ENCODE measurements at places on chromosomes 11 and 22.

DNA sequence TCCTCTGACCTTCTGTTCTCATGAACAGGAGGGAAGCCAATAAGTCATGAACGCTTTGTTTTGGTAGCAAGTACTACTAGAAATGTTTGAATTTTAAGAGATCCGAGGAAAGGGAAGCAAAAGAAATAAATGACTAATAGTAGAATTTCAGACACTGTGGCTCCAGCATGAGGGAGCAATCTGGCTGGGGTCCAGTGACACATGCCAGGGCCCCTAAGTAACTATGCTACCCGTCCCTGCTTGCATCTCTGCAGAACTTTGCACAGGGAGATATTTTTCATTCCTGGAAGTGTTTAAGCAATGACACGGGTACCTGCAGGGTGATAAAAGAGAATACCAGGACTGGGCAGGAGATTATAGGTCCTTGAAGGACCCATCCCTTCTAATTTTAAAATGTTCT lies 7.3 kb upstream of the ADAMTS8 start:
- no peak overlapping the region for H3K27ac ChIP-seq
- peaks cover 2% of the 10 kb centered on the region for H3K4me1 ChIP-seq
- DNase-seq: no peak
- no peaks in the 10 kb centered on the region for H3K36me3 ChIP-seq
- peaks cover under 1% of the 10 kb centered on the region for H3K27me3 ChIP-seq

DNA sequence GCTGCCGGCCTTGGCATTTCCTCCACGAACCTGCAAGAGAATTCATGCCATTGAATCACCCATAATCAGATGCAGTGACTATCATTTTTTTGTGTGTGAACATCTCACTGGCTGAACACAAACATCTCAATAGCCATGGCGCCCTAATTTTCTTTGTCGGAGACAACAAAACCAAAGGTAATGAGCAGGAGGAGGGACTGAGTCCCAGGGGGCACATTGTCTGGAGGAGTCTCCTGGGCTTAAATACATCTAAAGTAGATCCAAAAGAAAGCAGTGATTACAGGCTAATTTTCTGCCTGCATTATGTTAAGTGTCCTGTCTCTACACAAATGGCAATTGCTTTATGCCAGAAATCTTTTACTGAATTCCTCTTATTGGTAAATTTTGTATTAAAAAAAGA lies 113.5 kb downstream of the NTM start:
- DNase-seq: no peak
- H3K4me1 ChIP-seq: peaks cover 7% of the 10 kb centered on the region
- H3K4me3 ChIP-seq: no peak overlapping the region
- no peaks in the 10 kb centered on the region for H3K36me3 ChIP-seq
- no peak overlapping the region for H3K27ac ChIP-seq
- H3K27me3 ChIP-seq: no peaks in the 10 kb centered on the region

DNA sequence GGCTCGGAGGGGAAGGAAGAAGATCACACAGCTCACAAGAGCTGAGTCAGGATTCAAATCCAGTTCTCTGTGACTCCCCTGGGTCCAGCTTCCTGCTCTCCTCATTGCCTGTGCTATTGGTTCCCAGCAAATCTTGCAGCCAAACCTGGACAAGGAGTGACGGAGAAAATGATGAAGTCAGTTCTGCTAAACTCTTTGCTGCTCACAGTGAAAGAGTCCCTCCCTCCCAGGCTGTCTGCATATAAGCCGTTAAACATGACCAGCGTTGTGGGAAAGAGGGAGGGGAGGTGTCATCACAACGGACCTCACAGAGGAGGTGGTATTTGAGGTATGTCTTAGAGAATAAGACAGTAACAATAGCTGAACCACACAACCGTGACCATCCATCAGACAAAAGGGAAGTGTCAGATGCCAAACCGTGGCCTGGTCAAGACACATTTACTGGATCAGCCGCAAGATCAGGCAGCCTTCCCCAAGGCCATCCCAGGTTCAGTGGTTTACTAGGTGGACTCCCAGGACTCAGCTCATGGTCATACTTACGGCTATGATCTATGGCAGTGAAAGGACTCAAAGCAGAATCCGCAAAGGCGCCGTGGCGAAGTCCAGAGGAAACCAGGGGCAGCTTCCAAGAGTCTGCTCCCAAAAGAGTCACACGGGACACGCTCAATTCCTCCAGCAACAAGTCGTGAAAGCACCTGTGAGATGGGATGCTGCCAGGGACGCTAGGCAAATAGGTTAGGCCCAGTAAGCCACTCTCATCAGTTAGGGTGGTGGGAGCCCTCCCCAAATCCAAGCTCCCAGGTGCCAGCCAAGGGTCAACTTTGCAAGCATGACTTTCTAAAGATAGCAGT lies 2.8 kb upstream of the CYTH4 start:
- no peaks in the 10 kb centered on the region for H3K27me3 ChIP-seq
- H3K4me1 ChIP-seq: peaks cover 2% of the 10 kb centered on the region

GRCh38 chr11:32829157-32829679 lies 509 bp upstream of the PRRG4 start:
- H3K4me3 ChIP-seq: peak overlapping the region; percentile 39
- no peaks in the 10 kb centered on the region for H3K36me3 ChIP-seq
- no peak overlapping the region for H3K27ac ChIP-seq
- H3K4me1 ChIP-seq: peaks cover 8% of the 10 kb centered on the region
- no peak for DNase-seq

DNA sequence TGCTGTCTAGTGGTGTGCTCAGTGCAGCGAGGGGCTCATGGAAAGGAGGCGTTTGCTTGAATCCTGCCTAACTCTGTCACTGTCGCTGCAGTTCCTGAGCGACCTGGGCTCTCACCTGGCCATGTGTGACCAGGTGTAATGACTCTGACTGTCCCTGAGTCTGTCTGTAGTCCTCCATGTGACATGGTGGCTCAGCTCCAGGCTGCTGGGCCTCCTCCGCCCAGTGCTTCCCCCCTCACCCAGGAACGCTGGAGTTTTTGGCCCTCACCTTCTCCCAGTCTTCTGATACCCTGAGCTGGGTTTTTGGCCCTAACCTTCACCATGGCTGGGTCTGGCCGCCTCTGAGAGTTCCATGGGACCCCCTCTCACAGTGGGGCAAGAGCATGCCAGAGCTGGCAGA lies 20.3 kb downstream of the MICALL1 start:
- H3K4me3 ChIP-seq: no peak overlapping the region
- H3K36me3 ChIP-seq: peaks cover 94% of the 10 kb centered on the region
- H3K4me1 ChIP-seq: no peaks in the 10 kb centered on the region
- DNase-seq: no peak

DNA sequence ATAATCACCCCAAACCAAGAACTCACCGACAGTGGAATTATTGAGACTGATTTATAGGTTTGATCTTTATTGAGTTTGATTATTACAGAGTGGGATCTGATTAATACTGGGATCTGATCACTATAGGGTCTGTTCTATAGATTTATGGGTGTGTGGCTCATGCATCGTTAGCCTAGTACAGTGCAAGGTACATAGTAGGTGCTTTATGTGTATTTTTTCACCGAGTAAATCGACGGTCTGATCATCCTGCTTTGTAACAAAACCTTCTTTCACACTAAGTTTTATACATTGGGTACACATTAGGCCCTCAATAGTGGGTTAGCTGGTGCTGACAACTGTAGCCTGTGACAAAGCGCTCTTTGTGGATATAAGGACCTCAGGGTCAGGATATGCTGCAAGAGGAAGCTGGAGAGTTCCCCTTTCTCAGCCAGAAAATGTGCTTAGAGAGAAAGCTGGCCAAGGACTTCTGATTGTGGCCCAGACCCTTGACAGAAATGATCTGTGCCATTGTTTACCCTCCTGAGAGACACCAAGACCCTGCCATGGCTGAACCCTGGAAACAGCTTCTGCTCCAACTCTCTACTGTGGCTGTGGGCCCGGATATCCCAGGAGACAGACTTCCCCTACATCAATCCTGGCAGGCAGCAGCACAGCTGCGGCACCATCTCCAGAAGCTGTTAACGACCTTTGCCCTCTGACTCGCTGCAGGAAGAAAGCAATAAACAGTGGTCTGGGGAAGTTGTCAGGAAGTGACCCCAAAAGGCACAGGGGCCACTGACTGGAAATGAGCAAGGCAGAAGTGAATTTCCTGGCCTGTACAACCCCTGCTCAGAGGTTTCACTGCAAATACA lies 16.1 kb upstream of the TPP1 start:
- H3K27me3 ChIP-seq: no peaks in the 10 kb centered on the region
- H3K27ac ChIP-seq: peak overlapping the region; percentile 64

DNA sequence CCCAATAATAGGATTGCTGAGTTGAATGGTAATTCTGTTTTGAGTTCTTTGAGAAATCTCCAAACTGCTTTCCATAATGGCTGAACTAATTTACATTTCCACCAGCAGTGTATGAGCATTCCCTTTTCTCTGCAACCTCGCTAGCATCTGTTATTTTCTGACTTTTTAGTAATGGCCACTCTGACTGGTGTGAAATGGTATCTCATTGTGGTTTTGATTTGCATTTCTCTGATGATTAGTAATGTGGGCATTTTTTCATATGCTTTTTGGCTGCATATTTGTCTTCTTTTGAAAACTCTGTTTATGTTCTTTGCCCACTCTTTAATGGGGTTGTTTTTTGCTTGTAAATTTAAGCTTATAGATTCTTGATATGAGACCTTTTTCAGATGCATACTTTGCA lies 97.4 kb downstream of the FDX1 start:
- H3K27me3 ChIP-seq: no peaks in the 10 kb centered on the region
- H3K4me3 ChIP-seq: no peak overlapping the region
- H3K4me1 ChIP-seq: peaks cover 10% of the 10 kb centered on the region
- H3K27ac ChIP-seq: no peak overlapping the region
- H3K36me3 ChIP-seq: no peaks in the 10 kb centered on the region
- DNase-seq: no peak

GRCh38 chr11:111797145-111797581 lies 31.0 kb upstream of the PPP2R1B start:
- H3K27ac ChIP-seq: no peak overlapping the region
- H3K4me3 ChIP-seq: no peak overlapping the region
- no peaks in the 10 kb centered on the region for H3K27me3 ChIP-seq
- DNase-seq: no peak

GRCh38 chr11:11512502-11512901 lies 109.3 kb downstream of the GALNT18 start:
- peaks cover 23% of the 10 kb centered on the region for H3K4me1 ChIP-seq
- H3K27me3 ChIP-seq: peaks cover 12% of the 10 kb centered on the region
- H3K4me3 ChIP-seq: no peak overlapping the region
- no peak overlapping the region for H3K27ac ChIP-seq

- H3K27ac ChIP-seq: no peak overlapping the region
- DNase-seq: no peak
These were observed 12.2 kb upstream of the SMPD1 start for GRCh38 chr11:6377902-6378639.
